ENCODE measurements at places on chromosomes 13 and 19.

GRCh38 chr19:54517483-54517882 is 14.9 kb downstream of the LAIR2 start:
- DNase-seq, result peak; percentile 61

DNA sequence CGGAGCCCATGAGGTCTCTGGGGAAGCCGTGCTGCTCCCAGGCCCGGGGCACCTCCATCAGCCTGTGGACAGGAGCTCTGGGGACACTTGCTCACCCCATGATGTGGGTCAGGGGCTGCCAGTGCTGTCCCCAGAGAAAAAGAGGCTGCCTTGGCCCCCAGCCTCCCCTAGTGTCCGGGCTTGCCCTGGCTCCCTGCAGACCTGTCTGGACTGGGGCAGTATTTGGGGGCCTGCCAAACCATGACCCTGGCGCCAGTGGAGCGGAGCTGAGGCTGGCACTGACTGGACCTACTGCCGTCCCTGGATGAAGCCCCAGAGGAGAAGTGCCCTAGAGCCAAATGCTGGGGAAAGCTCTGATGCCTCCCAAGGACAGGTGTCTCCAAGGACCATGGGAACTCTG is 30.4 kb downstream of the ELAVL1 start:
- DNase-seq, result no peak

GRCh38 chr13:112056284-112056727 is 10.6 kb upstream of the SOX1 start:
- no peak for DNase-seq

DNA sequence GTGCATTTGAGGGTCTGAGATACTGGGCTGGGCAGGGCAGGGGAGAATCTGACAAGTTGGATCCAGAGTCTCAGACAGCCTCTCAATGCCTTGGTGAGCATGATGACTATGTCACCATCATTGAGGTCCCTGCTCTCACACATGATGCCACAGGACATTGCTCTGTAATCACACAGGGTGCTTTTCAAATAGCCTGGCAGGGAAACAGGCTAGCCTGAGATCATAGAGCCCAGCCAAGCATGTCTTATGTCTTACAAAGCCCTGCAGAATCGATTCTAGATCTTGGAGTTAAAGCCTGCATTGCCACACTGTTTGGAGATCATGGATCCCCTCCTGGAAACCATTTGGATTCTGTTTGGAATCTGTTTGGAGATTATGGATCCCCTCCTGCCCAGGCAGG is 5.3 kb downstream of the KCNN1 start:
- no peak for DNase-seq

GRCh38 chr19:12646551-12646950 is 20.0 kb downstream of the MAN2B1 start:
- no peak for DNase-seq

DNA sequence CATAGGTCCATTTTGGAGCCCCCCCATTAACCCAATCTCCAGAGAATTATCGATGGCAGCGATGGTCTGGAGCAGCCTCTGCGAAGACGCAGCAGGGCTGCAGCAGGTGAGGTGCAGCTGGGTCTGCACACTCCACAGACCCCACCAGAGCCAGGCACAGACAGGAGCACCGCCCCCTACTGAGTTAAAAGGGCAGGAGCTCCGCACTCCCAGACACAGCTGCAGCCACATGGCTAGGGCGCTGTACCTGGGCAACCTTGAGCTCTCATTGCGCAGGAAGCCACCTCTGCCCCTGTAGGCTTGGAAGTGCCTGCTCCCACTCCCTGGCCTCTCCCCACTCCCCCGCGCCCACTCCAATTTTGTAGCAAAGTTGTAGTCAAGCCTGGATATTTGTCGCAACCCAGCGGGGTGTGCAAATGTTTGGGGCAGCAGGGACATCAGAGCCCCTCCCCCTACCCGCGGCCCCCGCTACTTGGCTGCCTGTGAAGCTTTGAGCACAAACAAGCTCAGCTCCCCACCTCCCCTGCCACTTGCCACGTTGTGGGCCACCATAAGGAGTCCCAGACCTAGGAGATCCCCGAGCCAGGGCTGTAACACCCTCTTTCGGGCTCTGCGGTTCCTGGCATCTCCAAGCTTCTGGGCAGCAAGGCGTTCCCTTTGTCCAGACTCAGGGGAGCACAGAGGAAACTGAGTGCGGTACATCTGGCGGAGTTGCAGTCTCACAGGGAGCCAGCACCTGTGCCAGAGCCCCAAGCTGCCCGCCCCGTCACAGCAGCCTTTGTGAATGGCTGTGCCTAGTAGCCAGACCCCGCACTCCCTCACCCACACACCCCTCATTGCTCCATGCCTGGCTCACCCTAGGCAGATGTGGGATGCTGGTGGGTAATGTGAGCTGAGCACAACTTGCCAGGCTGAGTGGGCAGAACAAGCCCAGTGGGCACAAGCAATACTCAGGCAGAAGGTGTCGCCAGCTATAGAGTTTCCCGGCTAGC is 949.7 kb upstream of the SLITRK1 start:
- DNase-seq, result no peak

DNA sequence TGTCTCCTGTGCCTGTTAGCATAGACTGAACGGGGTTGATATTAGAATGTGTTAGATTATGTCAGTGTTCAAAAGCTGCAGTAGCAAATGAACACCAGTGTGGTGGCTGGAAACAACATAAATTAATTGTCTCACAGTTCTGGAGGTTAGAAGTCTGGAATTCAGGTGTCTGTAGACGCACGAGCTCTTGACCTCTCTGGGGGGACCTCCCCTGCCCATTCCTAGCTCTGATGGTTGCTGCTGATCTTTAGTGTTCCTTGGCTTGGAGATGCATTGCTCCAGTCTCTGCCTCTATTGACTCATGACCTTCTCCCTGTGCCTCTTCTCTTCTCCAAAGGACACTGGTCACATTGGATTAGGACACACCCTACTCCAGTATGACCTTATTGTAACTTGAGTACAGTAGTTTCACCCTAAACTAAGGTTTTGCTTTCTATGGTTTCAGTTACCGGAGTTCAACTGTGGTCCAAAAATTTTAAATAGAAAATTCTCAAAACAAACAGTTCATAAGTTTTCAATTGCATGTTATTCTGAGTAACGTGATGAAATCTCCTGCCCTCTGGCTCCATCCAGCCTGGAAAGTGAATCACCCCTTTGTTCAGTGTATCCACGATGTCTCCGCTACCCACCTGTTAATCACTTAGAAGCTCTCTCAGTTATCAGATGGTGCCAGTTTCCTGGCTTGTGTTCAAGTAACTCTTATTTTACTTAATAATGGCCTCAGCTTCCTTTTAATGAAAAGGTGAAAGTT is 273.2 kb downstream of the MYO16 start:
- no peak for DNase-seq

GRCh38 chr13:30711837-30712236 is 23.5 kb upstream of the ALOX5AP start:
- DNase-seq, result no peak

DNA sequence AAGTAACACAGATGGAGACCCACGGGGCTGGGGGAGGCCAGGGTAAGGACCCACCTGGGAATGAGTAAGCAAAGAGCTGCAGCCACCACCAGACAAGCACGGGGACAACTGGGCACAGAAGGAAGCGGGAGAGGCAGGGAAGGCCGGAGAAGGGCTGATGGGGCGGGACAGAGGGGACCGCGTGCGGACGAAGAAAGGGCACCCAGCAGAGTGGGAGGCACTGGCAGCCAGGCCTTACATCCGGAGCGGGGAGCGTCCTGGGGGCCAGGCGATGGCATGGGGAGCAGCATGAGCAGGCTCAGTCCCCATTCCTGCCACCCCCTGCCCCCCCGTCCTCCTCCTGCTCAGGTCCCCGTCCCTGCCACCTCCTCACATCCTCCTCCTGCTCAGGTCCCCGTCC is 3.0 kb downstream of the PROZ start:
- DNase-seq, result no peak

DNA sequence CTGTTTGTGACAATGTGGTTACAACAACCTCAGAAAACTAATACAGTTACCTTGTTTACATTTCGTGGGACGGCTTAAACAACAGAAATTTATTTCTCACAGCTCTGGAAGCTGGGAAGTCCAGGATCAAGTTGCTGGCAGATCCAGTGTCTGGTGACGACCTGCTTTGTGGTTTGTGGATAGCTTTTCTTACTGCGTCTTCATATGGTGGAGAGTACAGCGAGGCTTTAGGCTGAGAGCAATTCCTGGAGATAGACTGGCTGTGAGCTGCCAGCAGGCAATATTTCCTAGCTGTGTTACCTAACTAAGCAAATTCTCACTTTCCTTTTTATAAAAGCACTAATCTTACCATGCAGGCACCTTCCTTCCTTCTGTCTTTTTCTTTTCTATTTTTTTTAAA is 1203.5 kb upstream of the PRR20A start:
- no peak for DNase-seq

GRCh38 chr13:50425772-50426171 is 410.5 kb downstream of the KCNRG start:
- peak; percentile 40 for DNase-seq

GRCh38 chr13:20360835-20361412 is 128.8 kb upstream of the GJB6 start:
- no peak for DNase-seq

GRCh38 chr19:46759817-46760333 is 13.6 kb upstream of the STRN4 start:
- DNase-seq, result no peak

GRCh38 chr19:11587302-11587974 is 9.8 kb upstream of the ZNF627 start:
- peak; percentile 91 for DNase-seq

- no peak for DNase-seq
These were observed 1292.4 kb upstream of the MIR17HG start for GRCh38 chr13:90055121-90055520.

GRCh38 chr13:43316946-43317353 is 293.6 kb downstream of the DNAJC15 start:
- DNase-seq, result no peak

GRCh38 chr19:2733930-2734588 is 5.8 kb downstream of the SLC39A3 start:
- DNase-seq, result no peak

- DNase-seq, result no peak
These were observed 11.9 kb downstream of the GADD45B start for GRCh38 chr19:2487842-2488241.

- DNase-seq, result no peak
These were observed 25.8 kb downstream of the CACNG6 start for GRCh38 chr19:54017261-54017660.

GRCh38 chr19:10568062-10568825 is 535 bp downstream of the CDKN2D start:
- peak; percentile 77 for DNase-seq

- DNase-seq, result no peak
These were observed 15.2 kb downstream of the TPT1 start for GRCh38 chr13:45325806-45326205.

DNA sequence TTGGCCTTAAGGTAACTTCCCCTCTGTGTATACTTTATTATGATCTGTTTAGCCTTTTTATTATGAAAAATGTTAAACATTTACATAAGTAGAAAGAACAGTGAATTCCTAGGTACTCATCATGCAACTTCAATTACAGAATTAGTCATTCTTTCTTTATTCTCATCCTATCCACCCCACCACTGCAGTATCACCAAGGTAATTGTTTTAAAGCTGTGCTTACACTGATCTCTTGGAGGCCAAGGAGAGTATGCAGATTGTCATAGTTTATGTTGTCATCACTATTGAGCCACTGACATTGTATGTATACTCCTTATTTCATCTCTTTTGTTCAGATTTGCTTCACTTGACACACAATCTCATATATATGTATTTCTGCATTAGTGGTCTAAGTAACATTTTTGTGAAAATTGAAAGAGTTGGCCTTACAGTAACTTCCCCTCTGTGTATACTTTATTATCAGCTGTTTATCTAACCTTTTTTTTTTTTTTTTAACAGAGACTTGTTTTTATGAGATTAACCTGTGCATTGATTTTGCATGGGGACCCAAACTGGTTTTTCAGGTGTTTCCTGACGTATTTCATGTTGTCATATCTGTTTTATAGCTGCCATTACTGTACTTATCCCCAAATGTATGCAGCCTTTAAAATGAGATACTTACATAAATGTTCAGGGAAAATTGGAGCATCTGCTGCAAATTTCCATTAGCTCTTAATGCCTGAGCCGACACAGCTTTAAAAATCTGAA is 4.5 kb downstream of the ZNF507 start:
- DNase-seq, result no peak

- no peak for DNase-seq
These were observed 281.8 kb upstream of the ZNF507 start for GRCh38 chr19:32063601-32064000.

DNA sequence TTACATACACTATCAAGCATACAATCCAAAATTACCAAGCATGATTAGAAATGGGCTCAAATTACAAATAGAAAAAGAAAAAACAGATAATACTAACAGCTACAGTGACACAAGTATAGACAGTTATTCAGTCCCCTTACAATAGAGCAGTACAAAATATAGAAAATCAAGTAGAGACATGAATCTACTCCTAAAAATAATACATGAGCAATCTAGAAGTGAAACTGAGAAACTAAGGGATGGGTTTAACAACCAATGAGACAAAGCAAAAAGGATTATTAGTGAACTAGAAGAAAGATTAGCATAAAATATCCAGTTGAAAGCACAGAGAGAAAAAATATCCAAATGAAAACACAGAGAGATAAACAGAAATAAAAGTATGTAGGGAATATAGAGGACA is 426.7 kb downstream of the TBC1D4 start:
- no peak for DNase-seq

GRCh38 chr19:55663846-55664536 is 9.2 kb downstream of the U2AF2 start:
- no peak for DNase-seq

- peak; percentile 58 for DNase-seq
These were observed 24.1 kb downstream of the LHFPL6 start for GRCh38 chr13:39578821-39579291.

GRCh38 chr13:40220299-40220935 is 446.0 kb downstream of the FOXO1 start:
- no peak for DNase-seq

GRCh38 chr19:40804783-40805242 is 5.8 kb downstream of the EGLN2 start:
- DNase-seq, result peak; percentile 31

- DNase-seq, result no peak
These were observed 409.1 kb downstream of the TBC1D4 start for GRCh38 chr13:75072891-75073290.

DNA sequence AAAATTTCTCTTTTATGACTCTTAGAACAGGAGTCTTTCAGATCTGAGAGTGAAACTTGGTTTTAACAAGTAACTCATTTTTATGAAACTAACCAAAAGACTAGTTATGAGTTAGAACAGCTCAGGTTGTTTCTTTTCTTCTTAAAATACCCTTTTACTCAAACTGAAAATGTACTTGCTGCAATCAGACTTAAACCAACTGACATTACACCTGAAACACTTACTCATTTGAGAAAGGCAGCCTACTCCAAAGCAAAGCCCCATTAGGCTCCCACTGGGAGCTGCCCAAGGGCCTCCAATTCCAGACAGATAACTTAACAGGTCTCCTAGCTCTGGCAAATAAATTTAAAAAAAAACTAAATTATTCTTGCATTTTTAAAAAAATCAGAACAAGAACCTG is 3.6 kb downstream of the FOXO1 start:
- no peak for DNase-seq

DNA sequence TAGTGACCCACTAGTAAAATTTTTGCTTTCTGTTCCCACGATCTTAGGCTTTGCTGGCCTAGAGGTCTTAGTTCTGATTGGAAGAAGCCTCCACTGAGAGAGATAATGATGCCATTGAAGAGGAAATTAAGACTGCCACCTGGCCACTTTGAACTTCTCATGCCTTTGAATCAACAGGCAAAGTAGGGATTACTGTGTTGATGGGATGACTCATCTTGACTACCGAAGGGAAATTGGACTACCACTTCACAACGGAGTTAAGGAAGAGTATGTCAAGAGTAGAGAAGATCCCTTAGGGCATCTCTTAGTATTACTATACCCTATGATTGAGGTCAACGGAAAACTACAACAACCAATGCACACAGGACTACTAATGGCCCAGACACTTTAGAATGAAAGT is 12.7 kb upstream of the FREM2 start:
- no peak for DNase-seq
